ENCODE measurements at places on chromosomes 7 and 10.

- DNase-seq = no peak
These were observed 1124.4 kb downstream of the NXPH1 start for GRCh38 chr7:9557853-9558252.

GRCh38 chr7:25628446-25628845 lies 400.2 kb upstream of the NPVF start:
- DNase-seq = no peak

DNA sequence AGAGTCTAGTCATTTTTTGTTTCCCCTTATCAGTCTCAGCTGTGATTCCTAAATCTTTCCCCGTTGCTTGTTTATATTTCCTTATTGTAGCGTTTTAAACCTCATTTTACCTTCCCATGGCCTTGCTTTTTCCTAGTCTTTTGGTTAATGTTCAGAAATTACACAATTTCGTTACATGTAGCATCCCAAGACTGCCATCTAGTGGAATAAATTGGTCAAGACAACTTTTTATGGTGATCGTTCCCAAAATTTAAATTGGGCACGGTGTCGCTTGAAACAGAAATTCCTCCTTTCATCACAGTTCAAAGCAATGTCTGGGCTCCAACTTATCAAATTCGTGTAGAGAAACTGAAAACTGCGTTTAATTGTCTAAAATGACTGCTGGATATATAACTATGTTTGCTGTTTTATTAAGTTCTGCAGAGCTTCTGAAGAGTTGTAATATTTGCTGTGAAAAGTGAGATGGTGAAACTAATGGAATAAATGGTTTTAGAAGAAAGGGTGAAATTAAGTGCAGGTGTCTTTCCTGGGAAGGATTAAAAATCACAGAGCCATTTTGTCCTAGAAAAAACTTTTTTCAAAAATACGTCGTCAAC lies 370.2 kb downstream of the PHF14 start:
- no peak for DNase-seq

DNA sequence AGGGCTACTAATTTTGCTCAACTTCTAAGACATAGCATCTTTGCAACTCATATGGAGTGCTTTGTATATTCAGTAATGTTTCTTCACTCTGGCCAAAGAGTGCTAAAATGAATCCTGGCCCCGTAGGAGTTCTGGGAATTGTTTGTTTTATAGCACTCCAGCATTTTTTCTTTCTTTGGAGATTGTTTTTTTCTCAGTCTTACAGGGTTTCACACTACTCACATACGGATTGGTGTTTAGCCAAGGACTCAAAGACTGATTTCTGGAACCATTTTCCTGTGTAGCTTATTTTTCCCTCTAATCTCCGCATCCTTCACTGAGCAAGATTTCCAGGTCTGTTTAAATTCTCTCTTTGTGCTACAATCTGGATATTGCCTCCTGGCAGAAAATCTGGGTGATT lies 6.4 kb downstream of the TAS2R41 start:
- DNase-seq = no peak

DNA sequence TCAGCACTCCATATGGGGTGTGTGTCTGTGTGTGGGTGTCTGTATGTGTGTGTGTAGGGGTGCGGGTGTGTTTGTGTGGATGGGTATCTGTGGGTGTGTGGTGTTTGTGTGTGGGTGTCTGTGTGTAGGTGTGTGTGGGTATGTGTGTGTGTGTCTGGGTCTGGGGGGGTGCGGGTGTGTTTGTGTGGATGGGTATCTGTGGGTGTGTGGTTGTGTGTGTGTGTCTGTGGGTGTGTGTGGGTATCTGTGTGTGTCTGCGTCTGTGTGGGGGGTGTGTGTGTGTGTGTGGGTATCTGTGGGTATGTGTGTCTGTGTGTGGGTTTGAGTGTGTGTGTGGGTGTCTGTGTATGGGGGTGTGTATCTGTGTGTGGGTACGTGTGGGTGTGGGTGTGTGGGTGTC lies 148.7 kb downstream of the RGS10 start:
- DNase-seq = no peak

GRCh38 chr7:95723583-95724180 lies 48.7 kb upstream of the DYNC1I1 start:
- DNase-seq = no peak

DNA sequence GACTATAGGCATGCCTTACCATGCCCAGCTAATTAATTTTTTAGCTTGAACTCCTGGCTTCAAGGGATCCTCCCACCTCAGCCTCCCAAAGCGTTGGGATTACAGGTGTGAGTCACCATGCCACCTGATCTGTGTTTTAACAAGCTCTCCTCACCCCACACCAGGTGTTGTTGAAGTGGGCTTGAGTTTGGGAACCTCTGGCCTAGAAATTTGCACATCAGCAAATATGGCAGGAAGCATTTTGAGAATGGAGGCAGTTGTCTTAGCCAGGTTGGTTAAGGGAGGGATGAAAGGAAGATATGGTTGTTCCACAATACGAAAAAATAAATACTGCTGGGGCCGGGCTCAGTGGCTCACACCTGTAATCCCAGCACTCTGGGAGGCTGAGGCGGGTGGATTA lies 433.1 kb downstream of the TYW1 start:
- DNase-seq = no peak

DNA sequence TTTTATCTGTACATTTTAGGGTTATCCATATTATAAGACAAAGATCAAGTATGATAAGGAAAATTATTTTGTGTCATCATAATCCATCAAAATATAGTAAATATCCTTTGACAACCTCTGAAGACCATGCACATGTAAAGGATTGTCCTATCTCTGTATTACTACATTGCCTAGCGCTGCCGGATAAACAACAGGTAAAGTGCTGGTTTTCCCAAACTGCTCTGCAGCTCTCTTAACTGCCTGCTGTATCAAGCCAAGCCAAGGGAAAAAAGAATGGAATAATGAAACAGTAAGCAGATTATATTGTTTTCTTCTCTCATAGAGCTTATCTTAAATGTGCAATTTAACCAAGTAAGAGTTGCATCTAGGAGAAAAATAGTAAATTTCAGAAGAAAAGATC lies 70.8 kb downstream of the PTF1A start:
- DNase-seq = no peak

DNA sequence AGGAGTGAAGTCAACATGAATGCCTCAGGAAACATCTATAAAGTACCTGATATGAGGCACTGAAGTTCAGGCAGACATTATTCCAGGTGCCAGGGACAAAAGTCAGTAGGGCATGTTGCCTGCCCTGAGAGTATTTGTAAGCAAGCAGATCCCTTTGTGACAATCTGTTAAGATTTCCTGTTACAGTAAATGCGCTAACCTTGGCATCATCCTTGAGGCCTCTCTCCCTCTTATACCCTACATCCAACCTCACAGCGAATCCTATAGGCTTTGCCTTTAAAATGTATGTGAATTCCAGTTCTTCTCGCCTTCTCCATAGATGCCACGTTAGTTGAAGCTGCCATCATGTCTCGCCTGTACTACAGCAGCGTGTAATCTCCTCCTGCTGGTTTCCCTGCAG lies 165.3 kb downstream of the DNAH11 start:
- DNase-seq = no peak
